Activated CD4-positive, alpha-beta T cell treated with anti-CD3 and anti-CD28 coated beads for 24 hours (primary cell): ENCODE measurements at places on chromosomes 7 and 10.

GRCh38 chr10:62054408-62054807 is 152.9 kb downstream of the ARID5B start:
- no peak for DNase-seq

DNA sequence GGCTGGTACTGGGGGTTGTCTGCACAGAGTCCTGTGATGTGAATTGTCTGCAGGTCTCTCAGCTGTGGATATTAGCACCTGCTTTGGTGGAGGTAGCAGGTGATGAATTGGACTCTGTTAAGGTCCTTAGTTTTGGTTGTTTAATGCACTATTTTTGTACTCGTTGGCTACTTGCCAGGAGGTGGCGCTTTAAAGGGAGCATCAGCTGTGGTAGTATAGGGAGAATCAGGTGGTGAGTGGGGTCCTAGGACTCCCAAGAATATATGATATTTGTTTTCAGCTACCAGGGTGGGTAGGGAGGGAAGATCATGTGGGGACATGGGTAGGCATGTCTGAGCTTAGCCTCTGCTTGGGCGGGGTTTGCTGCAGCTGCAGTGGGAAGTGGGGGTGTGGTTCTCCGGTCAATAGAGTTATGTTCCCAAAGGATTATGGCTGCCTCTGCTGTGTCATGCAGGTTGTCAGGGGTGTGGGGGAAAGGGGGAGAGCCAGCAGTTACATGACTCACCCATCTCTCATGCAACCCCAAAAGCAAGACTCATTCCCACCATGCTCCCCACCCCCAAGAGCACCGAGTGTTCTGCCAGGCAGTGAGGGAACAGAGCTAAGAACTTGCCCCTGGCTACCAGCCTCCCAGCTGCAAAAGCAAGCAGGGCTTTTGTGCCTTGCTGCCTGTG is 53.7 kb upstream of the ZNF273 start:
- no peak for DNase-seq

GRCh38 chr10:48608976-48609375 is 4.1 kb upstream of the ARHGAP22 start:
- no peak for DNase-seq

- no peak for DNase-seq
Measured at GRCh38 chr10:43867667-43868565, 219.2 kb upstream of the ZNF32 start.

GRCh38 chr10:17019696-17020095 is 109.9 kb downstream of the CUBN start:
- no peak for DNase-seq

DNA sequence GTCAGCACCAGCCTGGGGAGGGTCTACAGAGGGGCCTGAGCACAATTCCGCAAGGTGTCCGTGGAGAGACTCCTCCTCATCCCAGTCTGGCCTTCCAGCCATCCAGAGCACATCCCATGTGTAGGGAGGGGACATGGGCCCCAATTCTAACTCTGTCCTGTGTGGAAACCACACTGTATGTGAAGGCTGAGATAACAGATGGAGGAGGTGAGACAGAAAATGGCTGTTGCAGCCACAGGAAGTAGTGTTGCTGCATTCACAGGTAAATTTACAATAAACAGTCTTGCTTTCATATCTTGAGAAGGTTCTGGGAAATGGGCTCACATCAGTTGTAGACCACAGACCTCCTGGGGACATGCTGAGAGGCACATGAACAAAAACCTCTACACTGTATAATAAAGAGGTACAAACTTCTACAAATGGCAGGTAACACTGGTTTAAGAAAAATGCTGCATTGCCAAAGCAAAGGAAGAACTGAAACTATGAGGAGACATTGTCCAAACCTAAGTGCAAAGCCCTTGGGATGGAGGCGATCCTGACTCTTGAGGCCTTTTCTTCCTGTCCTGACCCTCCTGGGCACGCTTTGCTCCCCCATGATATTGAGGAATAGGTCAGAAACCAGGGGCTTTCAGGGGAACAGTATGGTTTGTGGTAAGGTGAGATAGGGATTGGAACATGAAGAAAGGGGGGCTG is 21.6 kb upstream of the GIMAP2 start:
- DNase-seq, result no peak

DNA sequence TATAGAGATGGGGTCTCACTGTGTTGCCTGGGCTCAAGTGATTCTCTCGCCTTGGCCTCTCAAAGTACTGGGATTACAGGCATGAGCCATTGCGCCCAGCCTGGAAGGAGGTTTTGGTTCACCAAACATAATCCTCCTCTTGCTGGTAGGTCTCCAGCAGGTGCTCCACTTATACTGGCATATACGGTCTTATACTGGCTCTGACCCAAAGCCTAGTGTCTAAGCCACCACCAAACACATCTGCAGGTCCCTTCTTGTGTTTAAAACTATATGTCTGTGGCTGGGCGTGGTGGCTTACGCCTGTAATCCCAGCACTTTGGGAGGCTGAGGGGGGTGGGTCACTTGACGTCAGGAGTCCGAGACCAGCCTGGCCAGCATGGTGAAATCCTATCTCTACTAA is 5.4 kb downstream of the MBLAC1 start:
- no peak for DNase-seq

DNA sequence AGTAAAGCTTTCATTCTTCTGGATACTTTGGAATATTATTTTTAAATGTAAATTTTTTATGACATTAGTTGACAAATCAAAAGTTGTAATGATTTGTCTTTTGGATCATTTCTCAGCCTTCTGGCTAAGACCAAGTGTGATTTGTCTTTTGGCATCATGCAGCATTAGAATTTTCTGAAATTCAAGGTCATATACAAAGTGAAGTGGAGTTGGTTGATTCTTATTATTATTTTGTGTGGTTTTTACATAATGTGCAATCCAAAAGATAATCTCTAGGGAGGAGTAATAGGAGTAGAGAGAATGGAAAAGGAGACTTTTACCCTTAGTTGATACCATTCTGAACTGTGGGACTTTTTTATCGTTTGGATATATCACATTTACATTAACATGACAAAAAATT is 24.2 kb upstream of the SEPTIN7 start:
- no peak for DNase-seq

GRCh38 chr10:125054669-125055268 is 105.6 kb downstream of the CTBP2 start:
- no peak for DNase-seq
